ENCODE measurements at places on chromosomes 13 and 19.
A peak's percentile ranks its signal among the peaks of the same experiment; 100 is the strongest.

- DNase-seq, result no peak
These were observed 206.5 kb downstream of the TEX29 start for GRCh38 chr13:111526922-111527321.

DNA sequence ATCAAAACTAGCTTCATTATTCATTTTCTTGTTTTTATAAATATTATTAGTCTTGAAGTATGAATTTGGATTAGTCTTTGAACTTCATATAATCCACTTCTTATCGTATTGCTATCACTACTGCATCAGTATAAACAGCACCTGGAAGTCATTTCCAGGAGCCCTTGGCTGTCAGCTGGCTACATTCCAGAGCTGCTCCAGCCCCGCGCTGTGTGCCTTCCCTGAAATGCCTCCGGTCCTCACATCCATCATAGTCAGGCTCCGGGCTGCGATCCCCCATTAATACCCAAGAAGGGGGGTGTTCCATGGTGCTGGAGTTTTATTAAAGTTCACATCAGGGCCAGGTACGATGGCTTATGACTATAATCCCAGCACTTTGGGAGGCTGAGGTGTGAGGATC is 124.3 kb upstream of the GJB6 start:
- DNase-seq, result no peak

DNA sequence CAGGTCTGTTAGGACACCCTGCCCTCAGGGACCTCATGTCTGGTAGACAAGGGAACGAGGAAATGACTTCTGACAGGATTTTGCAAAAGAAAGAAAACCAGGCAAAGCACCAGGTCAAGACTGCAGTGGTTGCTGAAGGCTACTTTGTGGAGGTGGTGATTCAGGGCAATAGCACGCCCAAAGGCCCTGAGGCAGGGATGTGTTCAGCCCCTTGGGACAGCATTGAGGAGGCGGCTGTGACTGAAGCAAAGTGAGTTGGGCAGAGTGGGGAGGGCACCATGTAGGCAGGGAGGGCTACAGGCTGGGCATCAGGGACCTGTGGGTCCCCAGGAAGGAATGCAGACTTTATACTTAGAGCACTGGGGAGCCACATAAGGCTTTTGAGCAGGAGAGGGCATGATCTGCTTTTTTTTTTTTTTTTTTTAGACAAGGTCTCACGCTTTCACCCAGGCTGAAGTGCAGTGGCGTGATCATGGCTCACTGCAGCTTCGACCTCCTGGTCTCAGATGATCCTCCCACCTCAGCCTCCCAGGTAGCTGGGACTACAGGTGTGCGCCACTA is 10.8 kb upstream of the HOMER3 start:
- DNase-seq, result no peak

GRCh38 chr19:49142866-49143335 is 12.3 kb downstream of the HRC start:
- peak; percentile 78 for DNase-seq

GRCh38 chr13:72692884-72693514 is 34.4 kb downstream of the MZT1 start:
- no peak for DNase-seq
